ENCODE measurements at places on chromosomes 1 and 21. TPM values are rescaled to one million over a fixed set of nuclear protein-coding genes. Genes with fewer than 3 reads are reported as not detected.

DNA sequence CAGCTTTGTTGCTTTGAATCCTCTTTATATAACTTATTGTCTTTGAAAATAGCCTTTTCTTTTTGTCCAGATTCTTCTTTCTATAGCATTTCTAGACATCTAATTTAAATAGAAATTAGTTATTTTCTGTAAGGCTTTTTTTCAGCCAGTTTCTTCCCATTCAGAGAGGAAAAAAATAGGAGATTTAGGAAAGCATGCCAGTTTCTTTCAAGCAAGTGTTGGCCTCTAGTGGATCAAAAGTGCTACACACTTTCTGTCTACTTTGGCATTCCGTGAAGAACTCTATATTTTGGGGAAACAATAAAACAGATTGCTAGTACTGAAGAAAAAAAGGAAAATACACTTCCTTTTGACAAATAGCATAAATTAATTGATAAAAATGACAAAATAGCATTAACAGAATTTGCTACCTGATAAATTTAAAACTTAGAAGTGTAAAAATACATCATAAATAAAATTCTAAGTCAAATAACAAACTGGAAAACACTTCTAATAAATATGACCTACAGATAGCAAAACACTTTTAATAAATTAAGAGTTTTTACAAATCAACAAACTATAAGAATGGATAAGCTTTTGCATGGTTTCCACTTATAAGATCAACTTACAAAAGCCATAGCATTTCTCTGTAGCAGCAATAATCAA is 13.1 kb upstream of the EXO1 start:
- no peaks in the 10 kb centered on the region for H3K36me3 ChIP-seq
- no peaks in the 10 kb centered on the region for H3K4me1 ChIP-seq
- H3K27ac ChIP-seq, result no peak overlapping the region
- H3K4me3 ChIP-seq, result no peak overlapping the region

DNA sequence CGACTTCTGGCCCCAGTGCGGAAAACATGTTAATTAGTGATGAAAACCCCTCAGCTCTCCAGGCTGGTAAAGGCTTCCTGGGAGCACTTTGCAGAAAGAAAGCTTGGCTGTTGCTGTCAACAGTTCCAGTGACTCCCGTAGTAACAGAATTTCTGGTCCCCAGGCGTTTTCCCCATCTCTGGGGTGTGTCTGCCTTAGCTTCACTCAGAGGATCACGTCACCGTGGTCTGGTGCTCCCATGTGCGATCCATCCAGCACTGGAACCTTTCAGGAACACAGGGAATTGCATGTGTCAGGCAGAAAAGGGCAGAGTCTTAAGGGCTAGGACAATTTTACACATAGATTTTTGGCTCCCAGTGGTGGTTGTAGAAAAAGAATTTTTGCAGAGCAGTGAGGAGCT is 470.4 kb upstream of the USP24 start:
- H3K4me3 ChIP-seq, result no peak overlapping the region
- no peak for DNase-seq
- no peaks in the 10 kb centered on the region for H3K27me3 ChIP-seq
- no peak overlapping the region for H3K27ac ChIP-seq
- no peaks in the 10 kb centered on the region for H3K4me1 ChIP-seq
- H3K36me3 ChIP-seq, result no peaks in the 10 kb centered on the region

GRCh38 chr1:25118546-25118945 is 113.8 kb downstream of the SYF2 start:
- H3K4me3 ChIP-seq, result no peak overlapping the region
- no peaks in the 10 kb centered on the region for H3K4me1 ChIP-seq
- no peaks in the 10 kb centered on the region for H3K27me3 ChIP-seq
- no peak overlapping the region for H3K27ac ChIP-seq
- no peak for DNase-seq

GRCh38 chr1:234710381-234710780 is 100.4 kb upstream of the IRF2BP2 start:
- H3K4me3 ChIP-seq, result no peak overlapping the region
- H3K27me3 ChIP-seq, result no peaks in the 10 kb centered on the region
- peaks cover 3% of the 10 kb centered on the region for H3K4me1 ChIP-seq
- no peak for DNase-seq
- no peak overlapping the region for H3K27ac ChIP-seq

The WNT2B gene
- 15.4 TPM for total RNA-seq

The SPRR1B gene
- total RNA-seq, result not detected

DNA sequence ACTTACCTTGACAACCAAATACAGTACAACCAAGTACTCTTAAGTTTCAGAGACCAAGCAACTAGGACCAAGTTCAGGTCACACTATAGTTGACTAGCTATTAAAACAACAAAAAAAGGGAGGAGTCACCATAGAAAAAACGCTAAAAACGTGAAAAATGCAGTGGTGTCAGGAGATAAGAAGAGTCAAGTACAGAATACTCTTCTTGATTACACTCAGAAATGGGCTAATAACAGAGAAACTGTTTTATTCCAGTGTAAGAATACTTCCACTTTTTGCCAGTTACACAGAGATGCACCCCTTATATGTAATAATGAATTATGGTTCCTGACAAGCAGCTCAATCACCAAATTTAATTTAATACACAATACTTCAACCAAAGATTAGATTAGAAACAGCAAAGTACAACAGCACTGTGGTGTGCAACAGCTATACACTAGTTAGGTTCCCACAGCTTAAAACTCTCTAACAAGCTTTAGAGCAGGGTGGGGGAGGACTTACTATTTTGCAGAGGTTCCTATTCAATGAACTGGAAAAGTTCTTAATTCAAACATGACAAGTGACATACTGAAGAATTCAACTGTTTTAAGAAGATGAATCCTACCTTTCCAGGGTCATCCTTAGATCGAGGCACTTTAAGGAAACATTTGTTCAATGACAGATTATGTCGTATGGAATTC is 70.4 kb downstream of the FOXJ3 start:
- no peak overlapping the region for H3K4me3 ChIP-seq
- H3K27ac ChIP-seq, result no peak overlapping the region
- DNase-seq, result no peak
- no peaks in the 10 kb centered on the region for H3K27me3 ChIP-seq
- peaks cover 10% of the 10 kb centered on the region for H3K4me1 ChIP-seq

DNA sequence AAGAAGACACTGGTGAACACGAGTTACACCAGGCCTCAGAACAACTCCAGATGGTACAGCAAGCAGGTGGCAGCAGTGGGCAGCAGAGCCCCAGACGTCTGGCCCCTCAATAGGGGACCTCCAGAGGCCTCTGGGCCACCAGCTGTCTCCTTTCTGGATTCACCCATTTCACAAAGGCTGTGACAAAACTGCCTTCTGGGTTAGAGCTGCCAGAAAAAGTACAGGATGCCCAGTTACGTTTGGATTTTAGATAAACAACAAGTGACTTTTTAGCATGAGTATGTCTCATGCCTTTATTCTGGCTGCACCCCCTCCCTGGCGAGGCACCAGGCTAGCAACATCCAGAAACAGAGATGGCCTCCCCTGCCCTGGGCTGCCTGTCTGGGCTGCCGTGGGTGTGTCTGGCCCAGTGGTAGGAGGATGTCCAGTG is 30.1 kb downstream of the ITPKB start:
- no peaks in the 10 kb centered on the region for H3K36me3 ChIP-seq
- no peak for DNase-seq
- H3K27ac ChIP-seq, result peak overlapping the region; percentile 37
- H3K4me1 ChIP-seq, result no peaks in the 10 kb centered on the region
- no peak overlapping the region for H3K4me3 ChIP-seq

The JUN gene
- total RNA-seq, result 132 TPM

The GBP1 gene
- 26.4 TPM for total RNA-seq

GRCh38 chr1:147919896-147920295 is 8.3 kb upstream of the GPR89B start:
- H3K27me3 ChIP-seq, result no peaks in the 10 kb centered on the region
- no peaks in the 10 kb centered on the region for H3K36me3 ChIP-seq
- no peak overlapping the region for H3K4me3 ChIP-seq
- no peaks in the 10 kb centered on the region for H3K4me1 ChIP-seq

The PAFAH2 gene
- 6.9 TPM for total RNA-seq

The WNT4 gene
- total RNA-seq, result not detected

- no peaks in the 10 kb centered on the region for H3K4me1 ChIP-seq
- no peak overlapping the region for H3K4me3 ChIP-seq
- no peaks in the 10 kb centered on the region for H3K27me3 ChIP-seq
- H3K36me3 ChIP-seq, result no peaks in the 10 kb centered on the region
- no peak for DNase-seq
Measured at GRCh38 chr1:233993651-233994050, 89.2 kb downstream of the SLC35F3 start.

The SPATA46 gene
- not detected for total RNA-seq

GRCh38 chr21:35266546-35266945 is 217.4 kb upstream of the RUNX1 start:
- no peak for DNase-seq
- no peak overlapping the region for H3K4me3 ChIP-seq
- H3K36me3 ChIP-seq, result no peaks in the 10 kb centered on the region

GRCh38 chr1:208272311-208272710 is 28.1 kb upstream of the PLXNA2 start:
- H3K4me3 ChIP-seq, result no peak overlapping the region
- H3K4me1 ChIP-seq, result peaks cover 4% of the 10 kb centered on the region
- no peak for DNase-seq
- H3K27ac ChIP-seq, result peak overlapping the region; percentile 20
- no peaks in the 10 kb centered on the region for H3K27me3 ChIP-seq
- H3K36me3 ChIP-seq, result no peaks in the 10 kb centered on the region

DNA sequence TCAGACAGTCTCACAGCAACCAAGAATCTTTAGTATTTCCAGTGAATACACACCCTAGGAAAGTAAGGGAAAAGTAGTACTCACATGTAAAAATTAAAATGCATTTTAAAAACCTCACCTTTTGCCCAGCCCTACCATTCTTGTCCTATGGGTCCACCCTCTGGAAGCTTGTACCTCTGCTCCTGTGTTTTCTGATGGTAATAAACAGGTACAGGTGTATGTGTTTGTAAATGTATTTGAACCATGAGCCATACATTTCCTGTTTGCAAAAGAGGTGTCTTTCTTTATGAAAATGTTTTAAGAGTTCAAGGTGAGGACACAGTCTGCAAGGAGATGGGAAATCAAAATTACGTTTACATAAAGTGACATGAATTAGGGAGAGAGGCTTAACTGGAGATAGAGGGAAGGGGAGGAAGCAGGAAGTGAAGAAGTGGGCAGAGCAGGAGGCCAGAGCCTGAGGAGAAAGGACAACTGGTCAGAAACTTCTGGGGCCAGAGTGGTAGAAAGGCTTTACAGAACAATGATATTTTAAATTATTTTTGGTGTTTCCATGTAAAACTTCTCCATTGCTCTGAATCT is 52.0 kb upstream of the IVNS1ABP start:
- DNase-seq, result no peak
- no peaks in the 10 kb centered on the region for H3K27me3 ChIP-seq
- no peaks in the 10 kb centered on the region for H3K36me3 ChIP-seq
- H3K4me3 ChIP-seq, result no peak overlapping the region
- no peaks in the 10 kb centered on the region for H3K4me1 ChIP-seq

DNA sequence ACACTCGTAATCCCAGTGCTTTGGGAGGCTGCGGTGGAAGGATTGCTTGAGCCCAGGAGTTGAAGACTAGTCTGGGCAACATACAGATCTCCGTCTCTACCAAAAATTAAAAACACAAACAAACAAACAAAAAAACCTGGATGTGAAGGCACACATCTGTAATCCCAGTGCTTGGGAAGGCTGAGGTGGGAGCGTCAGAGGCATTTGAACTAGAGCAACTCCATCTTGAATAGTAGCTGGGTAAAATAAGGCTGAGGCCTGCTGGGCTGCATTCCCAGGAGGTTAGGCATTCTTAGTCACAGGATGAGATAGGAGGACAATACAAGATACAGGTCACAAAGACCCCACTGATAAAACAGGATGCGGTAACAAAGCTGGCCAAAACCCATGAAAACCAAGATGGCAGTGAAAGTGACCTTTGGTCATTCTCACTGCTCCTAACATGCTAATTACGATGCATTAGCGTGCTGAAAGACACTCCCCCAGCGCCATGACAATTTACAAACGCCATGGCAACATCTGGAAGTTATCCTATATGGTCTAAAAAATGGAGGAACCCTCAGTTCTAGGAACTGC is 33.2 kb upstream of the RD3 start:
- H3K27ac ChIP-seq, result no peak overlapping the region
- H3K36me3 ChIP-seq, result no peaks in the 10 kb centered on the region
- no peaks in the 10 kb centered on the region for H3K27me3 ChIP-seq
- H3K4me1 ChIP-seq, result peaks cover 5% of the 10 kb centered on the region
- DNase-seq, result no peak
- no peak overlapping the region for H3K4me3 ChIP-seq

DNA sequence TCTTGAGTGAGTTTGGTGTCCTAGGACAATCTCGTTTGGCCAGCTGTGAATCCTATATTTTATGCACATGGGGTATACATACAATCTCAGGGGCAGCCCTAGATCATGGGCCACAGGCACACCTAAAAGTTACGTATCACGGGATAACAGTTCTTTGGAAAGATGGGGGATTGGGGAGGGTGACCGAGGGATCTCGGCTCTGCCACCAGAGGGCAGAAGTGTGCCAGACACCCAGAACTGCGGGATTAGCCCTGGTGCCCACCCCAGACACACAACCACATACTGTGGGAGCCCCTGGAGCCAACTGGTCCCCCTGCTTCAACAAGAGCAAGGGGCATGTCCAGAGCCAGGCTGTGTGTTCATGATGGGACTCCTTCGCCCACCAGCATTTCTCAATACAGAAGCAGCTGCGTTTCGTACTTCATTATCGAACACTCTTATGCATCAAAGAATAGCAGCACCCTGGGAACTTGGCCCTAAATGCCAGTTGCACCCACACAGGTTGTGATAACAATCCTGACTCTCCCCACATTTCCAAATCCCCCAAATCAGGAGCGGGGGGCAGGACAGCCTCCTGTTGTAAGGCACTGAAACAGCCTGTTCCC is 37.4 kb downstream of the TMCO4 start:
- no peak overlapping the region for H3K27ac ChIP-seq
- DNase-seq, result no peak
- no peak overlapping the region for H3K4me3 ChIP-seq
- H3K4me1 ChIP-seq, result peaks cover 43% of the 10 kb centered on the region
- H3K36me3 ChIP-seq, result no peaks in the 10 kb centered on the region

GRCh38 chr1:20698195-20698910 is 19.5 kb downstream of the KIF17 start:
- peaks cover 5% of the 10 kb centered on the region for H3K4me1 ChIP-seq
- H3K27me3 ChIP-seq, result no peaks in the 10 kb centered on the region
- H3K4me3 ChIP-seq, result no peak overlapping the region
- H3K36me3 ChIP-seq, result no peaks in the 10 kb centered on the region
- DNase-seq, result no peak

The ZNF695 gene
- not detected for total RNA-seq

- H3K4me1 ChIP-seq, result peaks cover 4% of the 10 kb centered on the region
- no peak overlapping the region for H3K4me3 ChIP-seq
- H3K36me3 ChIP-seq, result no peaks in the 10 kb centered on the region
- no peaks in the 10 kb centered on the region for H3K27me3 ChIP-seq
- H3K27ac ChIP-seq, result peak overlapping the region; percentile 83
- DNase-seq, result no peak
Measured at GRCh38 chr1:66317248-66317515, 216.8 kb upstream of the SGIP1 start.

The HES2 gene
- total RNA-seq, result not detected

GRCh38 chr21:36306872-36307534 is 13.0 kb upstream of the MORC3 start:
- no peak overlapping the region for H3K27ac ChIP-seq
- DNase-seq, result no peak
- no peak overlapping the region for H3K4me3 ChIP-seq
- no peaks in the 10 kb centered on the region for H3K4me1 ChIP-seq
- H3K27me3 ChIP-seq, result no peaks in the 10 kb centered on the region
- no peaks in the 10 kb centered on the region for H3K36me3 ChIP-seq

All from thoracic aorta (tissue), 2 donors.